ENCODE measurements at places on chromosomes 3 and 15.

GRCh38 chr15:89852342-89852995, 37.8 kb upstream of the ANPEP start:
- no peak for DNase-seq

DNA sequence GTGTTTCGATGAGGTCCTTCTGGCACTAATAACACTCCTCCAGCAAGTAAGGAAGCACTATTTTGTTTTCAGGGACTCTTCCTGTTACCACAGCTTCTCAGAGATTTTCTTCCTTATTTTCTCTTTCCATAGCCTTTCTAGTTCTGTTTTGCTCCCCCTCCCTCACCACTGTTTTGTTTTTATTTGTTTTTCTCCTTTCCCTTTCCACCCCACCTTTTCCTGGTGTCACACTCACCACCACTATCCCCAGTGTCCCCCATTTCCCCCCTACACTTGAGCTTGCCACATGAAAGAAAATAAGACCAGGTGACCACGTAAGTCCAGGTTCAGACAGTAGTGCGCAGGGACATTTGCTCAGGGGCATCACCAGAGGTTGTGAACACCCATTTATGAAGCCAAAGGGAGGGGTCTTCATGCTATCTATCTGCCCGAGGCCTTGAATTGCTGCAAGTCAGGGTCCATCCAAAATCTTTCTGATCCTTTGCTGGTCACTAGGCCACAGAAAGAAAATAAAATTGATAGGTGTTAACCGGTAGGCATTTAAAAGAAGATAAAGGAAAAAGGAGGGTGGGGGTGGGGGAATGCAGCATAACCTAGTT, 1.4 kb upstream of the RFTN1 start:
- DNase-seq, result no peak

- no peak for DNase-seq
These were observed 20.2 kb upstream of the MEF2A start for GRCh38 chr15:99545605-99546004.

- DNase-seq, result no peak
These were observed 134.9 kb upstream of the TOPAZ1 start for GRCh38 chr3:44106756-44107155.

- DNase-seq, result peak; percentile 89
These were observed 225.6 kb downstream of the ADAMTS9 start for GRCh38 chr3:64462203-64462602.

GRCh38 chr15:71093054-71094024, 21.9 kb upstream of the THSD4 start:
- peak; percentile 76 for DNase-seq

DNA sequence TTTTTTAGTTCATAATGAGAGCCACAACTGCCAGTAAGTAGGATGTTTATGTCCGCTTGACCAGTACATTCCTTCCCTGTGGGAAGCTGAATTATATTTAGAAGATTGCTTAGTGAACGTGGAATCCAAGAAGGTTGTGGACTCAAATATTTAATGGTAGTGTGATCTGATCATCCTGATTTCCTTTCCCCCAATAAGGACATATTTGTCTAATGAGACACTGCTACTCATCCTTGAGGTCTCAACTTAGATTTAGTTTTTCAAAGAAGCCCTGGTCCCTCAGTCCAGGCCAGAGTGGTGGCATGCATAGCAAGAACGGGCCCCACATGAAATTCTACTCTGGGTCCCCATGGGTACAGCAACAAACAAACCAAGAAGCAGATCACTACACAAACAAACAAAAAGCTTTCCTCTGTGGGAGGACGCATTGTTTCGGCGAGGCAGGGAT, 60.8 kb downstream of the USP13 start:
- peak; percentile 68 for DNase-seq

DNA sequence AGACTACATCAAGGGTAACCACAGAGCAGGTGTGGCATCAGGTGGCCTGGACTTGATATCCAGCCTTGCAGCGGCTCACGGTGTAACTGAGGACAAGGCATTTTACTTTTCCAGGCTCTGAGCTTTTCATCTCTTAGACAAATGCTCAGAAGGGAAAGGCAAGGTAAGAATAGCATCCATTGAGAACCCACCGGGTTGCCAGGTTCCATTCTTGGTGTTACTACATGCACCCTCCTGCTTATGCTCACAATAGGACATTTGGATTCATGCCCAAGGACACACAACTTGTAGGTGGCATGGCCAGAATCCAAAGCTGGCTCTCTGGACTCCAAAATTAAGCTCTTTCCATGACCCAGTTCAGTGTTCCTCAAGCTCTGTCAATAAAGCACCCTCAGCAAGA, 85.5 kb downstream of the CCNL1 start:
- no peak for DNase-seq

GRCh38 chr3:167406876-167407492, 26.9 kb upstream of the ZBBX start:
- peak; percentile 72 for DNase-seq

- no peak for DNase-seq
These were observed 984.1 kb downstream of the PLOD2 start for GRCh38 chr3:145176907-145177306.

DNA sequence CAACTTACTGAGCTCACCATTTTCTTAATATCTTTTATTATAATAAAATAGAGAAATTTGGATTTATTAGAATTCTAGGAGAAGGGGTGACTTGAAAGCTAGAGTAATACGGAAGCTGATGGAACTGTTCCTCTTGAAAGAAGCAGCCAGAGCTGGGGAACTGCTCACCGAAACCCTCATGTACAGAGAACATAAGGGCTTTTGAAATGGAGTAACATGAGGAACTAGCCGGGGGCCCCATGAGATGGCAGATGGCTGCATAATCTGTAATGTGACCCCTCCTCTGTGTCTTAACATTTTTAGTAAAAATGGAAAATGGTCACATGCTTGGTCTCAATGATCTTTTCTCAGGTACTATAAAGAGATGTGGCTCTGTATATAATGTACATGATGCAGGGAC, 15.7 kb upstream of the DYNC1LI1 start:
- DNase-seq, result no peak

DNA sequence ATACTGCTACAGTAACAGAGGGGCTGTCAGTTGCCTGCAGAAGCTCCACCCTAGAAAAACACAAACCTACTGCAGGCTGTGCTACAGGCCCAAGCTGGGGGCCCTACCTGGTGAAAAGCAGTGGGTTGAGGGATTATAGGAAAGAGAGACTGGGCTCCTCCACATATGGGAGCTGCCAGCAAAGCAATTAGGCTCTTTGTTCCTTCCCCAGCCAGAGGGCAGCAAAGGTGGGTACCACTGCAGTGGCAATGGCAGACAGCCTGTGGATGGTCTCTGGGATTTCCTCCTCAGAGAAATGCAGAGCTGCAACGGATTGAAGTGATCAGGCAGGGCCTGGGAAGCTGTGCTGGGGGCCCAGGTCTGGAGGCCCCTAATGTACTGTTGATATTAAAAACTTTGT, 19.1 kb upstream of the DNAAF4 start:
- no peak for DNase-seq

GRCh38 chr15:27448986-27449385, 478.0 kb downstream of the GABRG3 start:
- no peak for DNase-seq

DNA sequence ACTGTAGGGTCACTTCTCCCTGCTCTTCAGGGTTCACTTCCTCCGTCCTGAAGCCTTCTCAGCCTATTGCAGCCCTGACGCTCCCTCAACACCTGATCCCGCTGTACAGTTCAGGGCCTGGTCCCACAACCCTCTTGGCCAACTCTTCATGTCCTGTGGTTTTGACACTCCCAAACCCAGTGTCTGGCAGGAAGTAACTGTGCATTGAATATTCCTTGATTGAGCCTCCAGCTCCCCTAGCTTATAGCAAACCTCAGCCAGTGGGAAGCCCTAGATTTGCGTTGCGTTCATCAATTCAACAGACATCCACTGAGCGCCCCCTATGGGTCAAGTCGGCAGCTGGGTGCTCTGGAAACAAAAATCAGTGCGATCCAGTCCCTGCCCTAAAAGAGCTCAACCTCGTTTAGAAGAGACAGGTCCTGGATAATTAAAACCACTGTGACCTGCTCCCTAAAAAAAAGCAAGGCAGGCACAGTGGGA, 13.5 kb downstream of the UBAP1L start:
- DNase-seq, result peak; percentile 69

GRCh38 chr15:84953136-84953535, 28.5 kb upstream of the PDE8A start:
- DNase-seq, result peak; percentile 51

DNA sequence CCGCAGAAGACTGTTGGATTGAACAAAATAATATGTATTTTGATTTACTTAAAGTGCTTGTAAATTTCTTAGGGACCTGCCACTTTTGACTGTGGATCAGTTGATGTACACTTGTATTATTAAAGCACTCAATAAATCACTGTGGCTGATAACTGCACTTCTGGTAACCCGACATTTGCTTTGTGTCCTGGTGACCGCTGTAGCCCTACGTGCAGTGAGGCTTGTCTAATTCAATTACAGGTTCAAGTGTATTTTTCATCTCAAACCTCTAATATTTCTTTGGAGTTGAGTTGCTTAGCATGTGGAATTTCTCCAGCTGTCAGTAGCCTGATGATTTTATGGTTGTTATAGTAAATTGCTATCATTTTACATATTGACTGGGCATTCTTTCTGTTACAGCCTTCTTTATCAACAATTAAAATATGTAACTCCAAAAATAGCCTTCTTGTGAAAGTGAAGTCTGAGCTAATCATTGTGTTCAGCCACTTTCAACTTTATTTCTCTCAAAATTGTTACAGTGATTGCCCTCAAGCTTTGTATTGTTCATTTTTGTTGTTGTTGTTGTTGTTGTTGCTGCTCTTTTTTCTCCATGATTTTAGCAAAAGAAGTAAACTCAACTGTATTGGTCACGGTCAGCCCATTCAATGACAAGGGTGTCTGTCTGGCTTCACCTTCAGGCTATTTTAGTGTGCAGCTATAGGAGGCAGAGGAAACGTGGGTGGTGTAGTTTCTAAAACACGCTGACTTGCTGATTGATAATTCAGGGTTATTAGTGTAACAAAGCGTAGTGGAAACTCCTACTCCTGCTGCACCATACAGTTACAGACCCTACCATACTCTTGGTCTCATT, 215.1 kb upstream of the UBE2E1 start:
- no peak for DNase-seq
